Stimulated activated naive CD4-positive, alpha-beta T cell (primary cell): ENCODE measurements at places on chromosomes 4 and X.

- no peak for DNase-seq
Observed at GRCh38 chrX:3963980-3964379, 250.5 kb upstream of the PRKX start.

GRCh38 chr4:89113415-89113814, 2.1 kb downstream of the TIGD2 start:
- no peak for DNase-seq

- no peak for DNase-seq
Observed at GRCh38 chr4:184265546-184266351, 48.1 kb upstream of the ENPP6 start.

DNA sequence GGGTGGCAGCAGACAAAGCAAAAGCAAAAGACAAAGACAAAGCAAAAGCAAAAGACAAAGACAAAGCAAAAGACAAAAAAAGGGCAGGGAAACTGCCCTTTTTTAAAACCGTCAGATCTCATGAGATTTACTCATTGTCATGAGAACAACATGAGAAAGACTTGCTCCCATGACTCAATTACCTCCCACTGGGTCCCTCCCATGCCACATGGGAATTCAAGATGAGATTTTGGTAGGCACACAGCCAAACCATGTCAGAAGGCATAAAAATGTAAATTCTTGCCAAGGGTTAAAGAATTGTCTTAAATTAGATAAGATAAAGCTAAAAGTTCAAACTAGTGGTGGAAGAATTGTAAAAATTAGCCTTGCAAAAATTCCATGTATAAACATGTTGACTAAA, 419.7 kb downstream of the TRAM1L1 start:
- no peak for DNase-seq

DNA sequence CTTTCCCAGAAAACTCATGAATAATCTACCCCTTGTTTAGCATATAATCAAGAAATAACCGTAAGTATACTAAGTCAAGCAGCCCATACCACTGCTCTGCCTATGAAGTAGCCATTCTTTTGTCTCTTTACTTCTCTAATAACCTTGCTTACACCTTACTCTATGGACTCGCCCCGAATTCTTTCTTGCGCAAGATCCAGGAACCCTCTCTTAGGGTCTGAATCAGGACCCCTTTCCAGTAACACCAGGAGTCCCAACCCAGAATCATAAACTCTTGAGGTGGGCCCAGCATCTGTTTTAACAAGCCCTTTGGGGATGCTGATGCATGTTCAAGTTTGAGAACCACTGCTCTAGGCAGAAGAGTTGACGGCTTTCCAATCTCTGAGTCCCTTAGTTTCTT, 119.6 kb downstream of the BEND2 start:
- no peak for DNase-seq

- DNase-seq, result no peak
Observed at GRCh38 chr4:34198966-34199365, 2045.3 kb downstream of the ARAP2 start.

DNA sequence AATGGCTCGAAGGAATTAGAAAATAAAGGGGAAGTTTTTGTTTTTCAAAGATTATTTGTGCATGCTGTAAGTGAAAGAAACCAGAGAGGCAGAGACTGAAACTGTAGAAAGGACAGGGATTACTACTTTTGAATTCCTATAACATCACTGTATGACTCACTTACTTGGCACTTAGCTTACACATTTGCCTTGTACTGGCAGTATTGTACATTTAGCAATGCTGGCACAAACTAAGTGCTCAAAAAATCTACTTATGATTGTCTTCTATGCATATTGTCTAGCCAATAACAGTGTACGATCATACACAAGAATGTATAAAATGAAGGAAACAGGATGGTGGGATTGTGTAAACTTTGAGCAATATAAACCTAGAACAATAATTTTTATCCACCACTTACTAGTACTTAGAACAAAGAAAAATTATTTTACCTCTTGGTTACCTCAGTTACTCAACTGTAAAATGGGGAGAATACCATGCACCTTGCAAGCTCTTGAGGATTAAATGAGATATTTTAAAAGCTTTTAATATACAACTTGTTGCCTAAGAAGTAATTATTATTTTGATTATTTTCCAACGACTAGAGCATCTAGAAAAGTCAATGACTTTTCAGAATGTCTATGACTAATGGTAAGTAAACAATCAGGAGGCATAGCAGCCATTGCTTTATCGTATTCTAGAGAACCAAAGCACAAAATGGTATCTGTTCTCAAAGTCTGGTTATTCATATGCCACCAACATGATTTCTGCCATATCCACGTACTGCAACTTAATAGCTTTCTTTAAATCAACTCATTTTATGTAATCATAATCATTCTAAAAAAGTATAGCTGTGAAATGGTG, 4.7 kb downstream of the FAM120C start:
- no peak for DNase-seq

- no peak for DNase-seq
Observed at GRCh38 chrX:105502336-105502735, 281.8 kb upstream of the TEX13A start.
